AG10803 (cell line): ENCODE measurements at places on chromosomes 7 and 10.

- no peak for DNase-seq
Observed at GRCh38 chr7:156073366-156074052, 261.2 kb upstream of the SHH start.

DNA sequence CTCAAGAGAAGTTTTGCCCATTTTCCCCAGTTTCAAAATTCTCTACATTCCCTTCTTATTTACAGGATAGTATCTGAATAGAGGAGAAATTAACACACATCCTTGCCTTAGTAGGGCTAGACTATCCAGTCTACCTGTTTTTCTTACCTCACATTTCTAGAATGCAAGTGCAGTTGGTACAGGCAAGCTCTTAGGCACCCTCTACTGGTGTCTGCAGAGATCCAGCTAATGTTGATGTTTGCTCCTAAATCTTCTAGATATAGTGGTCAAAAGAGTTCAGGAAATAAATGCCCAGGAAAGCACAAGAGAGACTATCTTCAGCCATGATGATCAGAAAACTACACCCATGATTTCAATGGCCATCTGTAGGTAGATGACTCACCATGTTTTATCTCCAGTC is 205.3 kb downstream of the HTR7 start:
- no peak for DNase-seq

DNA sequence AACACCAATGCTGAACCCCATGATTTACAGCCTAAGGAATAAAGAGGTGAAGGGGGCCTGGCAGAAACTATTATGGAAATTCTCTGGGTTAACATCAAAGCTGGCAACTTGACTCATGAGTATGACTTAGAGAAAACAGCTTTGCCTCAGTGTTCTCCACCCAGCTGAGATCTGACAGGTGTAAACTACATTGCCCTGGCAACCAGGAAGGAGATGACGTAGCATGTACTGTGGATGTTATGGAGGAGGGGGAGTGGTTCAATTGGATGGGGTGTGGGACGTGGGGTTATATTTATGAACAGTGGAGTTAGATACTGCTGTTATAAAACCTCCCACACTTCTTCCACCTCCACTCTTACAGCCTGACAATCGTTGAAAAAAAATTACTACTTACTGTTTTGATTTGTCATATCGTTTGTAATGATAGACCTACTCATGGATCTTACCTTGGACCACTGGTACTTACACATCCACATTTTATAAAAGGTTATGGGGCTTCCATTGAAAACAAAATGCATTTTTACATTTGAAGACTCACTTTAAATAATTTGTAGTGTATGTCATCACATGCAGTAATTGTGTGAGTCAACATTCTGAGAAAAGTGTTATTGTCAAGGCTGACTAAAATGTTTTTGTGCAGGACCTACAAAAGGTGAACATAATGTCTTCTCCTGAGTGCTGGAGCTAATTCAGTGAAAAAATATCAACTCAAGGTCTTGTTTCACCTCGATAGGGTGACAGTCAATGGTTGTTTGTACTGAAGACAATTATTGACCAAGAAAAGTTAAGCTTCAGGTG is 6.4 kb downstream of the OR2F1 start:
- no peak for DNase-seq

DNA sequence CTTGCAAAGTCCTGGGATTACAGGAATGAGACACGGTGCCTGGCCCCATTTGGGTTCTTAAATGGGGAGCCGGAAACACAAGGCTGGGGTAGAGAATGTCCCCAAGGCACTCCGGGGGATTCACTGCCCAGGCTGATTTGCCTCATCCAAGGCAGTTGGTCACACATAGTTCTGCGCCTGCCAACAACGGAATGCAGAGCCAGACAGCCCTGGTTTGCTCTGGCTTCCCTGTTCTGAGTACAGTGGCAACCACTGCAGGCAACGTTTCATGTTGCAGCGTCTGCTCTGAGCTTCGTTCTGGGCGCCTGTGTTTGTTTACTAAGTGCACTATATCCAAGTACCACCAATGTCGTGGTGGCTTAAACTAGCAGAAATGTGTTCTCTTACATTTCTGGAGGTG is 61.7 kb upstream of the C1QL3 start:
- no peak for DNase-seq

DNA sequence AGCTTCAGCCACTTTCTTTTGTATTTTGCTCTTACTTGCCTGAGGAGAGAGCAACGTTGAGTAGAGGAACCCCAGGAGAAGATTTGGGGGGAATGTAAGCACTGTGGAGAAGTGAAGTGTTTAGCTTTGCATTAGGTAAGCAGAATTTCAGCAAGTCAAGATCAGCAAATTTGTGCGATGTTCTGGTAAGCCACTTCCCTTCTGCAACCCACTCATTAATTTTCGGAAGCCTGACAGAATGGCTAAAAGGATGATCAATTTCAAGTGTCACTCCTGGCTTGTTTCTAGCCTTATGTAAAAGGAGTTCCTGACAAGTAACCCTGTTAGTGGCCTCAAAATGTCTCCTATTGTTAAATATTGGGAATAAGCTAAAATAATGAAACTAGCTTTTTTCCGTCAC is 48.5 kb upstream of the NXPH1 start:
- no peak for DNase-seq

GRCh38 chr7:89049043-89049442 is 253.5 kb upstream of the TEX47 start:
- DNase-seq = no peak

- DNase-seq = no peak
Observed at GRCh38 chr10:44089671-44090070, 295.2 kb downstream of the CXCL12 start.

DNA sequence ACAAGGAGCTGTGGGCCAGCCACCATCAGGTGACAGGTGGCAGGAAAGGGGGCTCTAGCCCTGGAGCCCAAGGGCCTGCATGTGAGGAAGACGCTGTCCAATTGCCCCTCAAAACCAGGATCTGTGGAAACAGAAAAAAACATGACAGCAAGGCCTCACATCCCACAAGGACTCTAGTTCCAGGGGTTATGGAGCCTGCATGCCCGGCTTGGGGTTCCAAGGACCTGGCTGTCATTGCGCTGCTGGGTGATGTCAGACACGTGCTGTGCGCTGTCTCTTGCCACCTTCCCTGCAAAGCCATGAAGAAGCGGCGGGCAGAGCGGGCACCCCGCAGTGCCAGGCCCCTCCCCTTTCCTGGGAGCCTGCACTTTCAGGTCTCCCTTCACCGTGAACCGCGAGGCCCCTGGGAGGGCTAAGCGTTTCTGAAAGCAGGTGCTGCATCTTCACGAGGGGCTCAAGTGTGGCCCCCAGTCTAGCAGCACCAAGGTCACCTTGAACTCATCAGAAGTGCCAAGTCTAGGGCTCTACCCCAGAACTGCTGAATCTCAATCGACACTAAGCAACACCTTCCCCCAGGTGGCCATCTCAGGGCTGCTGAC is 15.1 kb upstream of the CRYGN start:
- DNase-seq = no peak

DNA sequence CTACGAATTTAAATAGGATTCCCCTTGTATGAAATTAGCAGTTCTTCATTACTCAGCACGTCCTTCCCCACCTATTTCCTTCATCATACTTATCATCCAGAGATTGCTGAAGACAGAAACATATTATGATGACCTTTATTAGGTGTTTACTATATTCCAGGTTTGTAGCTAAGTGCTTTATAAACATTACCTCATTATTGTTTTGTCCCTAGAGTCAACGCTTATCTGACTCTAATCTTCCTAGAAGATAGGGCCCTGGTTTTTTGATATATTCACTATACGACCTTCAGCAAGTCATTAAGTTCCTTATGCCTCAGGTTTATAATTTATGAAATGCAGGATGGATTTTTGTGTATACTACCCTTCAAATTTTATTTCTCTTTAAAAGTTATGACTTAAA is 36.8 kb upstream of the NRP1 start:
- no peak for DNase-seq

DNA sequence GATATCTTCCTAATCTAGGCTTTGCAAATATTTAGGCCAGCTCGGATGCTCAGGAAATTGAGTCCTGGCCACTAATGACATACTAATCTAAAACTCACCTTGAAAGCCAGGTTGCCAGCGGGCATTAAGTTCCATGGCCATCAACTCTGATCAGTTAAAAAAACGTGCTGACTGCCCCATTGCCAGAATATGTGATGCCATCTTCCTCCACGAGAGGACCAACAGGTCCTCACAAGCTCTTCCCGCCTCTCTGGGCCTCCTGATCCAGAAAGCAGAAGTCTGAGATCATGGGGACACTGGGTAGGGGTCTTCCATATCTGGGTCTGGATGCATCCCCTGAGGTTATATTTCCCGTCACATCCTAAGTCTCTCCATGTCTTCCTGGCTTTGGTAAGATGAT is 311.3 kb downstream of the TCERG1L start:
- DNase-seq = no peak

DNA sequence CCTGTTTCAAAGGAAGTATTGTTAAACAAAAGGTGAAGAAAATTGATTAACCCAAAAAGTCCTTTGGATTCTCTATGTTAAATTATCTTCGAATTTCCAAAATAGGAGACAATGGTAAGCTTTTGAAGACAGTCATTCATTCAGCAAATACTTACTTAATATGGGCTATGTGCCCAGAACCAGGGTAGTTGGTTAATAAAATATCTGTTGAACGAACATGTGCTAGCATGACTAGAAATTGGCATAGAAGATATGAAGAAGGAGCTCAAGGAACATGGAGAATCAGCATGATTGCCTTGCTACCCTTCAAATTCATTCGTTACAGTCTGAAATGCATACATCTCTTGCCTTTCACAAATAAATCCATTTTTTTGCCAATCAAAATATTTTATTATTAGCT is 123.1 kb upstream of the RHEB start:
- DNase-seq = no peak

- DNase-seq = peak; percentile 79
Observed at GRCh38 chr10:99784016-99784726, 1.7 kb downstream of the ABCC2 start.

DNA sequence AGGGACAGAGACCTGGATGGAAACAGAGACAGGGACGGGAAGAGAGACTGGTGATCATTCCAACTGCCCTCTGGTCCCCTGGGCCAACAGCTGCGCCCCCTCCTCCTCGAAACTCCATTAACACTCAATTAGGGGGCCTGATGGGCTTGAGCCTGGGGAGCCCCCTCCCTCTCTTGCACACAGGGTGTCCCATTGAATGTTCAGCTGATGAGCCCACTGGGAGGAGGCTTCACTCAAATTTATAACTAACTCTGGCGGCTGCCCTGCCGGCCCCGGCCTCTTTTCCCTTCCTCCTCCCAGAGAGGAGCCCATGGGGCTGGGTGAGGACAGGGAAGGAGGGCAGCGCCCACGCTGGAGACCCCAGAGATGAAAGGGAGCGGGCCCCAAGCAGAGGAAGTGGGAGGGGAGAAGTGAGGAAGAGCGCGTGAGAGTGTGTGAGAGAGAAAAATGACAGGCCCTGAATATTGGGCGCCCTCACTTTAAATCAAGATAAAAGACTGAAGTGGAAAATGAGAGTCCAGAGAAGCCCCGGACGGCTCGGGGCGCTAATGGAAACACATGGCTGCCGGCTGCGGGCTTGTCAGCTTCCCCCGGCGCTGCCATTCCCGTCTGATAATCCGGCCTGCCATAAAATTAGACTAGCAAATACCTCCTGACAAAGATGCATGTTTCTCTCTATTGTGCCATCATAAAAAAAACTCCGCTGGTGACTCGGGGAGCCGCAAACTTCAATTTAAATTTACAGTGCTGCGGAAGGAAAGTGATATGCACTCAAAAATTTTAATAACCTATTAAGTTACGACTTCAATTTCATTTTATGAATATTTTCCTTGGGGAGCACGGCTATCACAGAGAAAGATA is 58.0 kb upstream of the PAX2 start:
- no peak for DNase-seq

DNA sequence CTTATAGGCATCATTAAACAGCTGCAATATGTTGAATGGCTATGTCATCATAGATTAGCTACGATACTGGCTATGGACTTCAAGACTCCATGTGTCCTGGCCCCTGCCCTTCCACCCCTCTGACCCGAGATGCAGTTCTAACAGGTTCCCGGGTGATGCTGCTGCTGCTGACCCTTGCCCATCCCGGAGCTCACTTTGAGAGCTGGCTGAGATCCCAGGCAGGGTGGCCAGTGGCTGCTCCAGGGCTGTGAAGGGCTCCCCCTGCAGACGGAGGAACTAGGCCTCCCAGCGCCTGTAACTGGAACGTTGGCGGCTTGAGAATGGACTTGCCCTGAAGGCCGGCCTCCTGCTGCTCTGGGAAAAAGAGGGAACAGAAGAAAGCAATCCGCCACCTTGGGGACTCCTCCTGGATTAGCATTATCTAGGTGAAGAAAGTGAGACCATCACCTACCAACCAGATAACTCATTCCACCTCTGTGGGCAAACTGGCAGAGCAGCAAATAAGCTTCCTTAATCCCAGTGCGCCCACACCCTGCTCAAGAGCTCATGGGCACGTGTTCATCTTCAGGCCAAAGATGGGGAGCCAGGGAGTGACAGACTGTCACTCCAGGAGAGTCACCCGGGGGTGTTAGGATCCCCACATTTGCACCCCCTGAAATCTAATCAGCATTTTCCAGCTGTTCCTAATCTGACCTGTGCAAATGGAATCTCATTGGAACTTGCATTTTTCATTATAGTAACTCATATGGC is 56.8 kb downstream of the PARP12 start:
- DNase-seq = peak; percentile 18

DNA sequence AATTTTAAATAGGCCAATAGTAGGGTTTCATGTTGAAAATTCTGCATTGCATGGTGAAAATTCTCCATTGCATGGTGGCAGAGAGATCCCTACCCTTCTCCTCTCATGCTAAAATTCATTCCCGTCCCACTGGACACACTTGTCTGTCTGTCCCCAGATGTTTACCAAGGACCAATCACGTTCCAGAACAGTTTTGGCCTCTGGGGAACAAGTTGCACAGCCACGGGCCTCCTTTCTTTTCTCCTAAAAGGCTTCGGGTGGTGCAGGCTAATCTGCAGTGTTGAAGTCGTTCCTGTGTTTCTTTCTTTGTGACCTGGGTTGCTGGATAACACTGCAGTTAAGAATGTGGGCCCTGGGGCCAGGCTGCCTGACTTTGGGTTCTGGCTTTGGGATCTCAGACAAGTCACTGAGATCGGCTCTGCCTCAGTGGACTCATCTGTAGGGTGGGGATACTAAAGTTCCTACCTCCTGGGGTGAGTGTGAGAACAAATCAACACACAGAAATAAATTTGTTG is 113.1 kb upstream of the FAM204A start:
- no peak for DNase-seq

GRCh38 chr7:36279926-36280315 is 109.7 kb upstream of the ANLN start:
- DNase-seq = no peak

- no peak for DNase-seq
Observed at GRCh38 chr7:13898957-13899670, 90.4 kb downstream of the ETV1 start.

- DNase-seq = no peak
Observed at GRCh38 chr10:79344502-79345195, 2.6 kb upstream of the PPIF start.

DNA sequence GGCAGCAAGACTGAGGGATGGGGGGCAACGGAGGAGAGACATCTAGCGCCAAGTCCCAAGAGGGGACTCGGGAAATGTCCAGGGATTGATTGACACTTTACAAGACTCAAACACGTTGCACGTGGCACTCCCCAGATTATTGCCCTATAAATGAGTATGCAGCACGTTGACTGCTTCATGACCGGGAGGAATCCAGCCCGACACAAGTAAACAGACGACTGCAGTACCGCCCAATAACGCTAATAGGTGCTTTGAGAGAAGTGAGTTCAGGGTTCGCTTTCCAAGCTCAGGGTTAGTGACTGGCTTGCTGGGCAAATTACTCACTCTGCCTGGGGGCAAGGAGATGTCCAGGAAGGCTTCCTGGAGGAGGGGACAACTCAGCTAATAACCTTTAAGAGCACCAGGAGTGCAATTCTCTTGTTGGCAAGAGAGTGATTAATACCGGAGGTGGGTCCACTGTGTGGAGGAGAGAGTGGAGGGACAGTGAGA is 73.3 kb upstream of the MYL10 start:
- DNase-seq = no peak
